HS-27A (cell line): ENCODE measurements at places on chromosomes 12 and 14.

- no peak for DNase-seq
Measured at GRCh38 chr12:90621927-90622326, 333.0 kb downstream of the CCER1 start.

DNA sequence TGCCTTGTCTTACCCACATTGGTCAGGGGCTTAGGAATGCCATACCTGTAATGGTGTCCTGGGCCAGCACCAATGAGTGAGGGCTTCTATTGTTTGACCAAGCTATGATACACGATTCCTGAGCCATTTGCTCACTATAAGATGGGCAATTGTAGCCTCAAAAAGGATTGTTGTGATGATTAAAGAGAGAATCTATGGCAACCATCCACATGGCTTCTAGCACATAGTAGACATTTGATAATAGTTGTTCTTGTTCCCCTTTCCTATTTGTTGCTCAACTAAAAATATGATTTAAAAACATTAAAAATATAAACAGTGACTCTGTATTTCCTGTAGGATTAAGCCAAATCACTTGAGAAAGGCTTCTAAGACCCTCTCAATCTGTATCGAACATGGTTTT is 366.1 kb downstream of the PCNX1 start:
- DNase-seq: no peak

DNA sequence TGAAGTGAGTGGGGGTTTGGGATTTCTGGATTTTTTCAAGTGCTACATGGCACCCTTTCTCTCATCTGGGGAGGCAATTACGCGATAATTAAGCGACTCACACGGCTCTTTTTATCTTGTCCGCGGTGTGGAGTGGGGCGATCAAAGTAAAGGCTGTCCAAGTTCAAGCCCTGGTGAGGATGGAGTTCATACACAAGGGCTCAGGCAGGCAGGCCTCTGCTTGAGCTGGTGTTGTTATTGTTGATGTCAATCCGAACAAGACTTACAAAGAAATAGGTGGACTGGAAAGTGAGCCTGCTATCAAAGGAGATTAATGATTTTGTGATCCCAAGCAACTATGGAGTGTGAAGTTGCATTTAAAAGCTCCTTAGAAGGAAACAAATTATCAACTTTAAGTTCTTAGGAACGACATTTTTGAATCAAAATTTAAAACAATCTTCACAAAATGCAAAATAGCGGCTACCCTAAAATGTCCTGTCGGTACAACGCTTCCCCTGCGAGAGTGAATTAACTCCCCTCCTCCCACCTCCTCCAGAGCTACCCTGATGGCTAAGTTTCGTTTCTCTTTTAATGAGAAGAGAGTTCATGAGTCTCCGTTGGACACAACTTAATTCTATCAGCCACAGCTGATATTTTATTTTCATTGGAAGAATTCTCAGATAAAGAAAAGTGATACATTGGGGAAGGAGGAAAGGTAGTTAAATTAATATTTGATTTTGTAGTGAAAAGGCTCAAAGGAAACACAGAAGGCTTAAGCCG is 5.9 kb downstream of the FOXA1 start:
- no peak for DNase-seq

GRCh38 chr12:82682326-82682725 is 4.4 kb upstream of the TMTC2 start:
- DNase-seq: no peak

DNA sequence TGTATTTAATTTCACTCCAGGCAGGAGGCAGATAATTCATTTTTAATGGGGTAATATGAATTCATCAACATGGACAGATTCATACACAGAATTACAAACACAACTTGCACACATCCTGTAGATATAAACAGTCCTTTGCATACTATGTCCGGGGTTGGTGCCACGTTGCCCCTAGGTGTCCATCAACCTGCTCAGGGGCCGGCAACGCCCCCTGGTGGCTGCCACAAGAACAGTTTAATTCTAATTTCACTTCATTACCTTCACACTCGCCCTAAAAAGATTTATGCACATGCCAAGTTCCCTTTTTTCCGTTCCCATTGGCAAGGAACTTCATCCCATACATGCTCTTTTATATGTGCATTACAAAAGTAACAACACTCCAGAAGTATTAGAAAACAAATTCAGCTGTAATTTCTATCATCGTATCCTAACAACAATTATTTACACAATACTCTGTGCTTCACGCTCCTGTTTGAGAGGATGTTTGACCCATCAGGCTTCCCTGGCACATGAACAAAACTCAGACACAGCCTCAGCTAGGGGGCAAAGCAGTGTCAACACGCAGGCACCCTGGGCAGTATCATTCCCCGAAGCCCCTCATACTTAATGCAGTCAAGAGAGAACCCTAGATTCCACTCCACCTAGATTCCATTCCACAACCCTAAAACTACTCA is 15.5 kb downstream of the MANSC1 start:
- DNase-seq: no peak

DNA sequence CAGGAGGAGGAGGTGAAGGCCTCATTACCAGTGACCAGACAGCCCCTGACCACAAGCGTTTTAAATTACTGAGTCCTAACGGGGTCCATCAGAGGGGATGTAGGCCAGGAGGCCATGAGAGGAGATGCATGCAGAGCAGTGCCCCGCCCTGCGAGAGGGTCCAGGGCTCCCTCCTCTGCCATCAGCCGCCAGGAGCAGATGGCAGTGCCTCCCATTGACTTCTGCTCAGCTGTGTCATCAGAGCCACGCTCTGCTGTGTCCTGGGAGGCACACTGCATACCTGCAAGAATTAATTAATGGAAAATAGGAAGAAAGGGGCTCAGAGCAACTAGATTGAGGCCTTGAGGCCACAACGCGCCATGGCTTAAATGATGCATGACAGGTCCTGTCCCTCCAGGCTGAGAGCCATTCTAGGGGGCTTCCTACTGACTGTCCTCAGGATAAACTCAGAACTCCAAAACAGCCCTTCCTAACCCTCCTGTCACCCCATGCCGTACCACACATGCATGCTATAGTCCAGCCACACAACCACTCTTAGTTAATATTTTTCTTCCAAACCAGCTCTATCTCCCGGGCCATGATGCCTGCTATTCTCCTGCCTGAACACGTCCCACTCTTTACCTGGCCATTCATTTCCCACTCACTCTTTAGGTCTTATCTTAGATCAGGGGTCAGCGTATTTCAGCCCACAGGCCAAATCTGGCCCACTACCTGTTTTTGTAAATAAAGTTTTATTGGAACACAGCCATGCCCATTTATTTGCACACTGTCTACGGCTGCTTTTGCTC is 235.8 kb downstream of the KSR2 start:
- DNase-seq: no peak

- no peak for DNase-seq
Measured at GRCh38 chr12:62686938-62687337, 220.3 kb downstream of the MON2 start.
